ENCODE measurements at places on chromosomes 1 and 21. TPM values are rescaled to one million over a fixed set of nuclear protein-coding genes. Genes with fewer than 3 reads are reported as not detected.

DNA sequence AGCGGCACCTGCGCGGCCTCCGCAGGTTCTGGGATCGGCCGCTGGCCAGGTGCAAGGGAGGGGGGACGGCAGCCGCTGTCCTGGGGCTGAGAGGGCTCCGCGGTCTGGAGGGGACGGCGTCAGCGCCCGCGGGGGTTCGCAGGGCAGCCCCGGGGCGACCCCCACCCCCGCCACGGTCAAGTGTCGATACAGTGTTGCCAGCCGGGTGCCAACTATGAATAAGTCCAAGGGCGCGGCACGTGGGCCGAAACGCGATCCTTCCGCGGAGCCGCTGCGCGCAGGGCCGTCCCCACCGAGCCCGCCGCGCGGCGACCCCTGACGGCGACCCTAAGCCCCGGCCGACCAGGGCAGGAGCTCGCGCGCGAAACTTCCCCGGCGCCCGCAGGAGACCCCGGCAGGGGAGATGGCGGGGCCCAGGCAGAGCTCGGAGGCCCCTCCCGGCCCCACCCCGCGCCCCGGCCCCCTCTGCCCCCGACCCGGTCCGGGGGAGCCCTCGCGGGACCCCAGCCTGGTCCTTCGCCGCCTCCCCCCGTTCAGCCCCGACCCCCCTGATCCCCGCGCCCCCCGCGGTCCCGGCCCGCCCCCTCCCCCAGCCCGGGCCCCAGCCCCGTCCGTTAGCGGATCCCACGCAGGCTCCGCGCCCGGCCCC is 586 bp upstream of the AGPAT3 start:
- no peak for DNase-seq

GRCh38 chr21:44304011-44304616 is 4.3 kb downstream of the PFKL start:
- DNase-seq: no peak

DNA sequence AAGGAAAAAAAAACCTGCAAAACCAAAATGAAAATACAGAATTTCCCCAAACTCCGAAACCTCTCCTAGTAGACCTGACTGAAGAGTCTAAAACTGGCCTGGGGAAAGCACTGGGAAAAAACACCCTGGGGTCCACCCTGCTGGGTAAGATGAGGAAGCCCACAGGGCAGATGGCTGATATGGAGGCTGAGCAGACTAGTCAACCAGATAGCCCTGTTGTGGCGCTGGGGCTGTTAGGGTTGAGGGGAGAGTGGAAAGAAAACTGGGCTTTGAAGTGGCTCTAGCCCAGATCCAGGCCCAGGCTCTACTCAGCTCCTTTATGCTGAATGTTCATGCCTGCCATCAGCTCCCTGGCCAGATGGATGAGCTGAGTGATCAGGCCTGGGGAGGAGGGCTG is 6.8 kb upstream of the SLAMF1 start:
- DNase-seq: no peak

DNA sequence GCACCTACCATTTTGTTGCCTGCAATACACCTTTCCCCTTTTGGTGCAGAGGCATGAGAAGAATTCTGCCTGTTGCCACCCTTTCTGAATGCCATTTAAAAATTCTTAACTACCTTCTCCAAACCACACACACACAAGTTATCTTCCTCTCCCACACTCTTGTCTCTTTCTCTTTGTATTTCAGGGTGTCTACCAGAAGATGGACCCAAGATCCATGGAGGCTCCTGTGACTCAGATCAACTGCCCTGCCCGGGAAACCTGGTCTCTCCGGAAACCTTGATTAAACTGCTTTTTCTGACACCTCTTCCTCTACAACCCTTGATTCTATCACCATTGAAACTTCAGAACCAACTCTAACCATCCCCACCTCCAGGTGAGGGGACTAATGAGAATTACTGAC is 2.4 kb upstream of the TARS2 start:
- peak; percentile 13 for DNase-seq

DNA sequence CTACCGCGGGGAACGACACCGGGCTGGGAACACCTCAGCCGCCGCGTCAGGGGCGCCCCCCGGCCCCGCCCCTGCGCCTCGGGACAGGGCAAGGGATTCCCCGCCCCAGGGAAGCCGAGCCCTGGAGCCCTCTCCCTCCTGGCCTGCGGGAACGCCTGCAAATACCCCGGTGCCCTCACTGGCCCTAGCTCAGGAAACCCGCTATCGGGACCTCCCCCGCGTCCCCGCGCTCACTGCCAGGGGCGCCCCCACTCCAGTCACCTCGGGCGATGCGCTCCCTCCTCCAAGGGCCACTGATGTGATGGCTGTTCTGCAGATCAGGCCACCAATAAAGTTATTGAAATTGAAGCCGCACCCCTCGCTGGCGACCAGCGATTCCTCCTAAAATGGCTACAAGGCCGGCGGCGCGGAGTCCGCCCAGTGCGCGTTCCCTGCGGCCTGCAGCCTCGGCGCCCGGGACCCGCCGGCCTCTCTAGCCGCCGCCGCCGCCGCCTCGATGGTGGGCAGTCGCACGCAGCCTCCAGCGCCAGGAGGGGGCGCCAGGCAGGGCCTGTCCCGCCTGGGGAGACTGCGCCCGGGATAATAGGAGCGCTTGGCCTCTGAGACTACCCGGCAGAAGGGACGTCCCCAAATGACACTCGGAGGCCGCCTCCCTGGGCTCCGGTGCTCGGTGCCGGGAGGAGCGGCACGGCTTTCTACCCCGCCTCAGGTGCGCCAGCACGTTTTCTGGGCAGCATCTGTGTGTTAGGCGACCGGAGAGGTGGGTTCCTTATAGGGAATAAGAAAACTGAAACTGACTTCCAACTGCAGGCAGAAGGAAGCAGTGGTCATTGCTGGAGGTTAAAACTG is at the start of gene PRKAB2:
Gene PRKAB2 (minus strand): TSS at position 303 of the 849 bp plus-strand sequence. CDS start 326 bp downstream, outside the sequence.
- peak; percentile 98 for DNase-seq

The GJA8 gene
- total RNA-seq: not detected

The IGSF9 gene
- not detected for total RNA-seq

The CYP4A22 gene
- total RNA-seq: not detected

The LEFTY2 gene
- not detected for total RNA-seq
